ENCODE measurements at places on chromosomes 1 and 21. TPM values are rescaled to one million over a fixed set of nuclear protein-coding genes. Genes with fewer than 3 reads are reported as not detected.

The ZSWIM5 gene
- 0.54 TPM for polyA plus RNA-seq

The SPRR2D gene
- not detected for polyA plus RNA-seq

The CRP gene
- not detected for polyA plus RNA-seq

- peak; percentile 15 for DNase-seq
Measured at GRCh38 chr21:41613533-41613909, 105.6 kb upstream of the TMPRSS2 start.

DNA sequence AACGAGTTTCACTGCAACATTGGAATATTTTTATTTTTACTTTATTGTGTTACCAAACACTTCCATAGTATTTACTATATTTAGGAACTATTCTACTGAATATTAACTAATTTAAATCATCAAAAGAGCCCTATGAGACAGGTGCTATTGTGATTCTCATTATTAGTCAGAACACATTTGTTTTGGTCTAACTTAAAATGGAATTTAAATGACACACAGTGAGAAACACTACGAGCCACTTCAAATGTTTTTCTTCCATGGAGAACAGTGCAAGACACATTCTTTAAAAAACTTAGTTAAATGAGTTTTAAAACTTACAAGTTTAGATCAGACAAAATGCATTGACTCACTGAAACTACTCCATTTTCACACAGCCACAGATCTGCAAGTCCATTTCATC, 6.6 kb upstream of the TRAF3IP3 start:
- DNase-seq = no peak

- peak; percentile 23 for DNase-seq
Measured at GRCh38 chr1:83762416-83762815, 236.5 kb downstream of the TTLL7 start.

DNA sequence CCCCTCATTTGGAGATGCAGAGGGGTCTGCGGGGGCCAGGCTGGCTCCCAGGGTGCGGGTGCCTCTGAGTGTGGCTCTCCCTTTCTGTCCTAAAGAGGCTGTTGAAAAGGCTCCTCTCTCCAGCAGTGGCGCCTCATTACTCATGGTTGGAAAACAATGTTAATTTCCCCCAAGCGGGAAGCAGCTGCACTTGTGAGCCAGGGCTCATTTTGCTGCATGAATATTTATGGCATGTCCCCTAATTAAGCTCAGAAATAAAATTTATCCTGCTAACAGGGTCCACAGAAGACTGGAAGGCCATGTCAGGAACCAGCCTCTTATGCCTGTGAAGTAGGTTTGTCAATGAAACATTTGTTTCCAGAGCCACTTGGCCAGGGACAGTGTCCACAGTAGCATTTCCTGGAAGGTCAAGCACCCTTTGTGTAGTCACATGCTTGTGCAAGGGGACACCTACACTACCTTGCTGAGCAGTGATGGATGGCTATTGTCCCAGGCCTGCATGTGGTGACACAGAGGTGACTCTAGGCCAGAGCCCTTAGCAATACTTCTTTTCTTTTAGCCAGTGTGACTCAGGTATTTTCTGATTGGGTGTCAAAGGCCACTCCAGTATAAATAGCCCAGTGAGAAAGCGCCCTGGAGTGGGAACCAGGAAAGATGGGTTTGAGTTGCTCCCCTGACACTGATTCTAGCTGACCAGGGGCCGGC, 259.0 kb downstream of the FOXD2 start:
- no peak for DNase-seq

- no peak for DNase-seq
Measured at GRCh38 chr1:204076891-204077290, 4.0 kb downstream of the SOX13 start.

DNA sequence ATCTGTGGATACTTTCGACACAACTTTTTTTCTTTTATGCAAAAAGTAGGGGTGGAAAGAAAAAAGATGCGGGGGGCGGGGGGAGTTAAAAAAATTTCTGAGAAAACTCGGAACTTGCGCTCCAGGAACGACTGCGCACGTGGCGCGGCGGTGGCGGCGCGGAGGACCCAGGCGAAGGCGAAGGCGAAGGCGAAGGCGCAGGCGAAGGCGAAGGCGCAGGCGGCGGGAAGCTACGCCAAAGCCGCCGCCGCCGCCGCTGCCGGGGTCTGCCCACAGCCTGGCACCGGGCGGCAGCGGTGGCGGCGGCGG, 208 bp upstream of the BARHL2 start:
- DNase-seq = no peak

DNA sequence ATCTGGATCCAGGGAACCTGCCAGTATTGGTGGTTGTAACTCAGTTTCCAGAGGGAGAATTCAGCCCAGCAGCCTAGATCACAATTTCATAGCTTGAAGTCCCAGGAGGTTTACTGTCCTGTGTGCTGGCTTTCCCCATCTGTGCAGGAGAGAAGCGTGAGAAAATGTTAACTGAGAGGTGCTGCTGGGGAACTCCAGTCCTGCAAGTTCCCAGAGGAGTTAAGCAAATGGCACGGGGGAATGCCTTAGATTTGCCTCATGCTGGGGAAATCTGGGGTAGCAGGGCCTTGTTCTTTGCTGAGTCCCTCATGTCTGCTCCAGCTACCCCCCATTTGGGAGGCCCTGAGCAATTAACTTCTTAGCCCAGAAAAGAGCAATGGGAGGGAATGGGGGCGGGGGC, 25.1 kb upstream of the SLAMF6 start:
- DNase-seq = no peak
